Skeletal muscle cell (primary cell): ENCODE measurements at places on chromosomes 7 and 10.

DNA sequence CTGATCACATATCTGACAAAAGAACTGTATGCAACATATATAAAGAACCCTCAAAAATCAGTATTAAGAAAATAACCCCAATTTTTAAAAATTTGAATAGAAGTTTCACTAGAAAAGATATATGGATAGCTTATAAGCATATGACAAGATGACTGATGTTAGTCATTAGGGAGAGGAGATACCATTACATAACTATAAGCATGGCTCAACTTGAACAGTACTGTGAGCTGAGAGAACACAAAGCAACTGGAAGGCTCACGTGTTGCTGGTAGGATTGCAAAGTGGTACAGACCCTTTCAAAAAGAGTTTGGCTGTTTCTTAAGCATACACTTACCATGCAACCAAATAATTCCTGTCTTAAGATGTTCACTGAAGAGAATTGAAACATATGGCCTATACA lies 14.7 kb downstream of the CCDC71L start:
- no peak for DNase-seq

GRCh38 chr7:130996833-130997231 lies 262.8 kb upstream of the KLF14 start:
- DNase-seq = no peak

- no peak for DNase-seq
Measured at GRCh38 chr7:36217961-36218284, 64.9 kb downstream of the EEPD1 start.

GRCh38 chr10:33723181-33723580 lies 388.7 kb upstream of the NRP1 start:
- no peak for DNase-seq

GRCh38 chr10:86400705-86401587 lies 34.4 kb upstream of the GRID1 start:
- DNase-seq = no peak

GRCh38 chr10:116510565-116510964 lies 35.2 kb upstream of the PNLIP start:
- no peak for DNase-seq

DNA sequence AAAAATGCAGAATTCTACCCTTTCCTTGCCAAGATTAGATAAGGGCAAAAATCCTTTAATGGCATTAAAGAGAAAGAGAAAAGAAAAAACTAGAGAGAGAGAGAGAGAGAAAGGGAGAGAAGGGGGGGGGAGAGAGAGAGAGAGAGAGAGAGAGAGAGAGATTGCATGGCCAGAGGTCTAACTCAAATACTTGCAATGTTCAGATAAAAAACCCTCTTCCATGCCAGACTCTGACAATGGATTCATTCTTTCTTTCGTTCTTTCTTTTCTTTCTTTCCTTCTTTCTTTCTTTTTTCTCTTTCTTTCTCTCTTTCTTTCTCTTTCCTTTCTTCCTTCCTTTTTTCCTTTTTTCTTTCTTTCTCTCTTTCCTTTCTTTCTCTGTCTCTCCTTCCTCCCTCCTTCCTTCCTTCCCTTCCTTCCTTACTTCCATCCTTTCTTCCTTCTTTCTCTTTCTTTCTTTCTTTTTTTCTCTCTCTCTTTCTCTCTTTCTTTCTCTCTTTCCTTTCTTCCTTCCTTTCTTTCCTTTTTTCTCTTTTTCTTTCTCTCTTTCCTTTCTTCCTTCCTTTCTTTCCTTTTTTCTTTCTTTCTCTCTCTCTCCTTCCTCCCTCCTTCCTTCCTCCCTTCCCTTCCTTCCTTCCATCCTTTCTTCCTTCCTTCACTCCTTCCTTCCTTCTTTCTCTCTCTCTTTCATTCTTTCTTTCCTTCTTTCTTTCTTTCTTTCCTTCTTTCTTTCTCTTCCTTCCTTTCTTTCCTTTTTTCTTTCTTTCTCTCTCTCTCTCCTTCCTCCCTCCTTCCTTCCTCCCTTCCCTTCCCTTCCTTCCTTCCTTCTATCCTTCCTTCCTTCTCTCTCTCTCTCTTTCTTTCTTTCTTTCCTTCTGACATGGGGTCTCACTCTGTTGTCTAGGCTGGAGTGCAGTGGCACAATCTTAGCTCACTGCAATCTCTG lies 175.7 kb downstream of the PRKCQ start:
- DNase-seq = no peak

DNA sequence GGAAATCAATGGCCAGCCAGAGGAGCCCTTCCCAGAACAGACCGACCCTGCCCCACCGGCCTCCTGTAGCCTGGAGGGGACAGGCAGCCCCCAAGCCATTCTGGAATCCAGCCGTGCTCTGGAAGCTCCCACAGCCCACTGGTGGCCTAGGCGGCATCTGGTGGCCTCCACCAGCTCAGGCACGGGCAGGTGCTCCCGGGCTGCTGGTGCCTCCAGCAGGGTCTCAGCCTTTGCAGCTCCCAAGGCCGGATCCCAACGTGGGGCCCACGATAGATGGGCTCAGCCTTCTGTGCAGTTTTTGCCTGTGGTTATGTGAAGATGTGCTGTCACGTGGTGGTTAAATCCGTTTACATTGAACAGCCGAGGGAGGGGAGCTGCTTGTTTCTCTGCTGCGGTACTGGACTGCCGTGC lies 44.4 kb downstream of the JAKMIP3 start:
- no peak for DNase-seq

DNA sequence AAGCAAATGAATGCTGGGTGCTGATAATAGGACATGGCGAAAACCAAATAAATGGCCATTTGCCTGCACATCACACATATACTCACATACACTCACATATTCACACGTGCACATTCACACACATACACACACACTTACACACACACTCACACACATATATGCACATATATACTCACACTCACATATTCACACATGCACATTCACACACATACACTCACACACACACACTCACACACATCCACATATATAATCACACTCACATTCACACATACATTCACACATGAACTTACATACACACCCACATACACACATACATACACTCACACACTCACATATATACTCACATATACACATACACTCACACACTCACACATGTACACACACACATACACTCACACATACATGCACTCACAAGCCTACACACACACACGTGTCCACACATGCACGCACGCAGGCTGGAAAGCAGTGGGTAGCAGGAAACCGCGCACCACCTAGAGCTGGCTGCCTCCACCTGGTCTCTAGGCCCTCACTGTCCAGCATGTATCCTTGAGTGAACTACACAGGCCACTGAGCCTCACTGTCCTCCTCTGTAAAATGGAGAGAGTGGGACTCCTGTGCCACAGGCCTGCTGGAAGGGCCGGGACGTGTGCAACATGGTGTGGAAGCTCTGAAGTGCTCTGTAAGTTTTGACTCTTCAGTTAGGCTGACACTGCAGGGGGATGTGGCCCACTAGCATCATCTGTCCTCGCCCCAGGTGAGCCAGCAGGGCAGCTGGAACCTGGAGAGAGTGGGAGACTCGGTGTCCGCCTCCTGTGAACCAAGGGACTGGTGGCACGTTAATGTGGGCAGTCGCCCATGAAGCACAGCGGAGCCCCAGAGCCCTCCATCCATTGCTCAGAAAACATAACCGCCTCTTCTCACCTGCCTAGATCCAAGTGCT lies 14.9 kb downstream of the TMEM72 start:
- no peak for DNase-seq

- no peak for DNase-seq
Measured at GRCh38 chr10:14389981-14390590, 59.4 kb upstream of the FRMD4A start.

DNA sequence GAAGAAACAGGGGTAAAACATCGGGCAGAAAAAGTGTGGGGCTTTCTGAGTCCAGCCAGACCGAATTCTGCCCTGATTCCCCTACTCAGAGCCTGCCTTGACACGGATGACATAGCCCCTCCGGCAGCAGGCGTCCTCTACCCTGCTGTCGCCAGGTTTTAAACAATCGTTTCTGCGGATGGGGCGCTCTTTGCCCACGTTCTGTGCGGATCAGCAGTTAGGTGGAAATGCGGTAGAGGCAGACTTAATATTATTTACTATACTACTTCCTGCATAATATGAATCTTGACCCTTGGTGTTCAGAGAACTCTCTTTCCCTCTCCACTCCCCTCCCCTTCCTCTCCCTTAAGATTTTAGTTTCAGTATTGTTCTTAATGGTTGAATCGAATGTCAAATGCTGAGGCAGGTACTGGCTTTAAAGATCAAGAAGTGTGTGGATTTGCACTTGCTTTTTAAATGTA lies 2.4 kb downstream of the GATA3 start:
- no peak for DNase-seq

GRCh38 chr7:112740667-112741066 lies 49.5 kb downstream of the TMEM168 start:
- no peak for DNase-seq
